ENCODE measurements at places on chromosomes 7 and 10.

DNA sequence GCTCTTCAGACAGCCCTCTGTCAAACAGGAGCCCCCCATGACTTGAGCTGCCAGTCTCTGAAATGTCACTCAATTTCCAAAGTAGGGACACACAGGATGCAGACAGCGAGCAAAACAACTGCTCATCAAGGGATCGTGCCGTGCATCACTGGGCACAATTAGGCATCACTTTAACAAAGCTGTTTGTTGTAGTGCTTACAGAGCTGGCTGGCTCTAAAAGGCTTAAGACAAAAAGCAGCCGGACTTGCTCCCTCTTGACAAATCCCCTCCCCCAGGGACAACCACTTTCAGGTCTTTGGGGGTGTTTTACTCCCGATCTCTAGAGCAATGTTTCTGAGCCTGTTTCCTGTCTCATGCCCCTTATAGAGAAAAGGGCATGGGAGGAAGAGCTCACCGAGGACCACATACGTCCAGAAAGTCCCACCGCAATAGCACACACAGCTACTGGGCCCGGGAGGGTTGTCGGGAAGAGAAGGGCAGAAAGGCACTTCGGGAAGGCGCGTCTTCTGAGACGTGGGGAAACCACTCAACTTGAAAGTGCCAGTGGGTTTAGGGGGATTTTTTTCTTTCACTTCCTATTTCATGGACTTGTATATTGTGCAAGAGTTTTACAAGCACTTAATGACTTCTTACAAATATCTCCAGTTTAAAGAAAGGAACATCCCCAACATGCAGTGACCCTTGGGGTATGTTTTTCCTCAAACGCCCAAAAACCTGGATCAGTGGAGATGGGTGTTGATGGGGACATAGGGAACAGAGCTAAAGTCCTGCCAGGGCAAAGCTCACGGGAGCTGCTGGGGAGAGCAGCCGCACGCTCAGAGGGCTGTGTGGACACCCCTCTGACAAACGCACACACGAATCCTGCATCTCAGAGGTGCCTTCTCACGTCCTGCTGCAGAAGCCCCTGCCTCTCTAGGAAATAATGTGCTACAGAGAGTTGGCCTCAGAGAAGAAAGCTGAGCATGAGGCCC lies 27.1 kb downstream of the LRRC20 start:
- DNase-seq = no peak

DNA sequence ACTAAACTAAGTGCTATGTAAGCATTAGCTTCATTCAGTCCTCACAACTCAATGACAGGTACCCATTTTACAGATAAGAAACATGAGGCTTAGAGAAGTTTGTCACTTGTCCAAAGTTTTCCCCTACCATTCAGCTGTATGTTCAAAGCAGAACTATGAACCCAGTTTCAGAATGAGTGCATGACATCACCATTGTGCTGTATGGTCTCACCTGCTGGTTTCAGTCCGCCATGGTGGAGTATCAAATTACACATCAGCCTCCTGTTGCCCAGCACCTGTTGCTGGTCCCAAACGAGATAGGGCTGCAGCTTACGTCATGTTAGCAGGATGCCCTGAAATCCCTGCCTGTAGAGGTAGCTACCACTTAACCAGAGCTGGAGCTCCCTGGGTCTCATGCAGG lies 95.0 kb downstream of the DYNC1I1 start:
- no peak for DNase-seq

GRCh38 chr7:15556339-15557105 lies 5.3 kb downstream of the AGMO start:
- no peak for DNase-seq

DNA sequence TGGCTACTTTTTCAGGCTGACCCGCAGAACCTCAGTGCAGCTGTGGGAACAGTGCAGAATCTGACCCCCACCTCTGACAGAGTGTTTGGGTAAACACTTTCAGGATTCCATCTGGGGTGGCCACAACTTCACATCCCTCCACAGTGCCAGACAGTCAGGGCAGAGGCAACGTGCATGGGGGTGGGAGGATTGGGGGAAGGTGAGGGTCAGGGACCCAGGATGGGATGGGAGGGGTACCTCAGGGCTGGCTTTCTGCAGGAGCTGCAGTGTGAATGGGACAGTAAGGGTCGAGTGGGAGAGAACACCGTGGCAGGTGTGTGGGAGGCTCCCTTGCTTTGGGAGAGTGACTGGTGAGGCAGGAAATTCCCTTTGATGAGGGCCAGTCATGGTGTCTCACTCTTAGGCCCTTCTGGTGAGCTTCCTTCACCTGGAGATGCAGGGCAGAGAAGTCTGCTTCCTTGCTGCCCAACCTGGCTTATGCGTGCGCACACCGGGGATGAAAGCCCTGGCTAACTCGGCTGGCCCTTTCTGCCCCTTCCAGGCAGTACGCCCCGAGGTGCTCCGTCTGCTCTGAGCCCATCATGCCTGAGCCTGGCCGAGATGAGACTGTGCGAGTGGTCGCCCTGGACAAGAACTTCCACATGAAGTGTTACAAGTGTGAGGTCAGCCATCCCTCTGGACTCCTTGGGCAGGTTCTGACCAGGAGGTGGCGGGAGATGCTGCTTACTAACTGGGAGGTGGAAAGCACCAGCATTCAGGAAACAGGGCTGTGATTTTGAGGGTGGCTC lies 8.4 kb downstream of the ZYX start:
- DNase-seq = no peak

DNA sequence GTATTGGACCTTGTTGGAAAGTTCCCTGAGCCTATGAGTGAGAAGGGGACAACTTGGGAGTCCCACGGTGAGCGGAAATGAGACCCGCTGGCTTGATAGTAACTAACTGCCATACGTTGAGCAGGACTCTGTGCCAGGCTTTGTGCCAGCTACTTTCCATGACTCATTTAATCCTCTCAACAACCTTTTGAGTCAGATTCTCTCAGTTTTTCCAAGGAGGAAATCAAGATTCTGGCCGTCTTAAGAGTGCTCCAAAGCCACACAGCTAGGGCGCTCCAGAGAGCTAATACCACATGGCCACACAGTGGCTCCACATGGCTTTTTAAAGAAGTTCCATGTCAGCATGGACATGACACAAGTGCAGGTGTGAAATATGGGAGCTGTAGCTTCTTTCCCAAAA lies 55.7 kb downstream of the NOD1 start:
- no peak for DNase-seq

DNA sequence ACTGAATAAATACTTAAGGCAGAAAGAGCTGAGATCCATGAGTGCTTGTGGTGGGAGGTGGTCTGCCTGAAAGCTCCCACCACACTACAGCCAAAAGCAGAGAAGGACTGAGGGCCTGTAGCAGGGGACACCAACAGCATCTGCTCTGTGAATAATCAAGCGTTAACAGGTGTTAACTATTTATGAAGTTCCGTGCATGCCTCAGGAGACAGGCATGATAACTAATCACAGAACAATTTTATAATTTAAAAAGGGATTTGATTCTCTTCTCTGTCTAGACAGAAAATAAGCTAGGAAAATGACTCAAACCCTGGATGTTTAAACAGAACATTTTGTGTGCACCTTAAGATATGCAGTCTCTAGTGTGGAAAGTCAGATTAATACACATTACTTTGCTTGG lies 61.5 kb upstream of the GHITM start:
- no peak for DNase-seq

DNA sequence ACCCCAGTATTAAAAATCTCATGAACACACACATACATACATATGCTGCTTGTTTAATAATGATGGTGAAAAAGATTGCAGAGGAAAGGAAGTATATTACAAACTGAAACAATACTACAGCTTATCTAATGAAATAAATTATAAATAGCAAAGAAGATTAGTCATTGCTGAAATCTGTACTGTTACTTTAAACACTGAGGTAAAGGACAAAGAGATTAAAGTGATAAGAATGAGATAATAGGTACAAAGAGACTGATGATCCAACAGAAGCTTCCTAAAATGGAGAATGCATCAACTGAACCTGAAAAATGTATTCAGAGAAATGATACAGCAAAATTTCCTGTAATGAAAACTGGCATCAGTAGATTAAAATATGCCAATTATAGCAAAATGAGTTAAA lies 91.5 kb upstream of the KCND2 start:
- no peak for DNase-seq

DNA sequence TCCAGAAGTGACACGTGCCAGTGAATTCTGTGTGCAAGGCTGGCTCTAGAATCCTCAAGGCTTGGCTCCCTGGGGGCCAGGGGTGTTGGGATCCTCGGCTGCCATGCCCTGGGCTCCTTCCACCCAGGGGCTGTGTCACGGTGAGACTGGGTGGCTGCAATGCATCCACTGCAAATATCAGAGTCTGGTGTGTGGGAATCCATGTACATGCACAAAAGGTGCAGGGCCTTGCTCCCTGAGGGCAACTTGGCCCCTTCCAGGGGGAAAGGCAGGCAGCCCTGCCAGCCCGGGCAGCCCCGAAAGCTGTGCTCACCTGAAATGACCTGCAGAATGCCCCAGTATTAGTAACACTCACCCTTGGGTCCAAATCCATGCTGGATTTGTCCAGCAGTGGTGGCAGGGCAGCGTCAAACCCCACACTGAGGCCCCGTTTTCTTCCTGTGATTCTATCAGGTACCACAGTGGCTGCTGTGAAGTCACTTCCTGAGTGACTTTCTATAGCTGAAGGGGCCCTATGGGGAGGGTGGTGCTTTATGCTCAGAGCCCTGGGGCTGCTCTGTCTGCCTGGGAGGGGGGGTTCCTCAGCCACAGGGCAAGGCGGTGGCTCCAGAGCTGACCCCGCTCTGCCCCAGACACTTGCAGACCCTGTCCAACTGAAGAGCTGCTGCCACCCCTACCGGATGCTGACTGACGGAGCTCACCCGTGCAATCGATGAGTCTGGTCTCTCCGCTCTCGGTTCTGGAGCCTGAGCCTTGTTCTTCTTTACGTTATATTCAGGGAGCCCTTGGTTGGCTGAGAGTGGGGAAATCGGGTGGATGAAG lies 317.7 kb downstream of the GLRX3 start:
- no peak for DNase-seq

DNA sequence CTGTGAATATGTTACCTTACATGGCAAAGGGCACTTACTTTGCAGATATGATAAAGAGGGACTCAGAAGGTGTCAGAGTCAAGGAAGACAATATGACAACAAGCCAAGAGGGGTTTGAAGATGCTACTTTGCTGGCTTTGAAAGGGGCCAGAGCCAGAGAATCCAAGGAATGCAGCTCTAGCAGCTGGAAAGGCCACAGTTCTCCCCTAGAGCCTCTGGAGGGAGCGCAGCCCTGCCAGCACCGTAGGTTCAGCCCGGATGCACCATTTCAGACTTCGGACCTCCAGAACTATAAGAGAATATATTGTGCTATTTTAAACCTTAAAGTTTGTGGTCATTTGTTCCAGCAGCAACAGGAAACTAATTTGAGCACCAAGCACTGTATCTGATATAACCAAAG lies 32.9 kb upstream of the WDR11 start:
- no peak for DNase-seq

DNA sequence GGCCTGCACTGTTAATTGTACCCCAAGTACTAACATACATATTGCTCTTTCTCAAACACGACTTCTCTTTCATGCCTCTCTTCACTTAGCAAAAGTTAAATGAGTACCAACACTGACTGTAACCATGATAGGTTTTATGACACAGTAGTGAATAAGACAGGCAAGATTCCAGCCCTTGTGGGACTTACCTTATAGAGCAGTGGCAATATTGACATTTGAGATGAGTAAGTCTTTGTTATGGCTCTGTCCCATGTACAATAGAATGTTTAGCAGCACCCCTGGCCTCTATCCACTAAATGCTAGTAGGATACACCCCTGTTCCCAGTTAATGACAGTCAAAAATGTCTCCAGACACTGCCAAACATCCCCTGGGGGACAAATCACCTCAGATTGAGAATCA lies 11.9 kb upstream of the COL1A2 start:
- DNase-seq = no peak

GRCh38 chr10:4219901-4220300 lies 434.9 kb upstream of the KLF6 start:
- DNase-seq = no peak

DNA sequence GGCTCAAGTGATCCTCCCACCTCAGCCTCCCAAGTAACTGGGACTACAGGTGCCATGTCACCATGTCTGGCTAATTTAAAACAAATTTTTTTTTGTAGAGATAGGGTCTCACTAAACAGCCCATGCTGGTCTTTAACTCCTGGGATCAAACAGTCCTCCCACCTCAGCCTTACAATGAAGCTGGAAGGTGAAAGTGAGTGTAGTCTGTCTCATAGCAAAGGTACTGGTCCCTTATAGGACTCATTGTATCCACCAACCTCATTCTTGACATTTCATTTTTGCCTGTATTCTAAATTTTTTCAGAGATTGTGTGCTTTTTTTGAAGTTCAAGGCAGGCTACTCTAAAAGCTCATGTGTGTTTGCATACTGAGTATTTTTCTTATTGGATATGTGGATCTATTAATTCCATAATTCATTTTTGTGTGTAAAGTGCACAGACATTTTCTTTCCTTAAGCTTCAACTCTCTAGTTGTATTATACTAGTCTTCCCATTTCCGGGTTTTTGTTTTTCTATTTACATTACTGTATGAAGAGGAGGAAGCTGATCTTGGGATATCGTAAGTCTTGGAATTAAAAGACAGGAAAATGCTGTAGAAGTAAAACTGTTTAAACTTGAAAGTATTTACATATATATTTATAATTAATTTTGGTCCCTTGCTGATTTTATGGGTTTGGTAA lies 13.3 kb downstream of the KMT2E start:
- no peak for DNase-seq

- no peak for DNase-seq
These were observed 151.7 kb upstream of the IGFBP3 start for GRCh38 chr7:46072722-46073121.

DNA sequence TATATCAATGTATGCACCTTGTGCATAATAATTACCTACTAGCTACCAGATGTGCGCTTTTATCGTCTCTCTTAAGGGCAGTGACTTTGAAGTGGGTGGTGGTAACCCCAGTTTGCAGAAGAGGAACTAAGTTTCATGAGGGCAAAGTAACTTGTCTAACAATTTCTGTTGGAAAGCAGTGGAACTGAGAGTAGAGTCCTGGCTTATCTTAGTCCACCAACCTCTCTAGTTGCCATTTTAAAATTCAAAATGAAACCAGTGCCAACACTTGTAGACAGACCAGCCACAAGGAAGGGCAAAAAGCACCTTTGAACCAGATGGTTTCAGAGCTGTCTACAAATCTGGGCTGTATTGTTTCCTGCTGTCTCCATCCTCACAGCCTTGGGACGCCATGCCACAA lies 32.0 kb upstream of the RBM20 start:
- no peak for DNase-seq

- DNase-seq = no peak
These were observed 80.3 kb downstream of the AMPH start for GRCh38 chr7:38550836-38551235.

Data from activated naive CD4-positive, alpha-beta T cell treated with anti-CD3 and anti-CD28 coated beads, Interleukin-2, amount 50 U/mL, for 16 hours (primary cell).